Fibroblast of skin of right biceps (primary cell): ENCODE measurements at places on chromosomes 3 and 15.

DNA sequence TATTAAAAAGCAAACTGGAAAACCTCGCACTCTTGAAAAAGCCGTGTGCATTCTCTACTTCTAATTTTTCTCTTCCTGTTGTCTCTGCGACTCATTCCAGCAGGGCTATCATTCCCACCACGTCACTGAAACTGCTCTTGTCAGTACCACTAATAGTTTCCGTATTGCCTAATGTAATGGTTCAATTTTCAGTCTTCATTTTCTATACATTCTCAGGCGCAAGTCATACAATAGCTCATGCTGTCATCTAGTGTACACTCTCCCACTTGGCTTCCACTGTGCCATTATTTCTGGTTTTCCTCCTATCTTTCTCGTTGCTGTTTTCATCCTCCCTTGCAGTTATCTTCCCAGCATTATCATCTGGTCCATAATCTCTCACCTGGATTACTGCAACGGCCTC is 160.2 kb downstream of the SPATA16 start:
- DNase-seq = peak; percentile 41

DNA sequence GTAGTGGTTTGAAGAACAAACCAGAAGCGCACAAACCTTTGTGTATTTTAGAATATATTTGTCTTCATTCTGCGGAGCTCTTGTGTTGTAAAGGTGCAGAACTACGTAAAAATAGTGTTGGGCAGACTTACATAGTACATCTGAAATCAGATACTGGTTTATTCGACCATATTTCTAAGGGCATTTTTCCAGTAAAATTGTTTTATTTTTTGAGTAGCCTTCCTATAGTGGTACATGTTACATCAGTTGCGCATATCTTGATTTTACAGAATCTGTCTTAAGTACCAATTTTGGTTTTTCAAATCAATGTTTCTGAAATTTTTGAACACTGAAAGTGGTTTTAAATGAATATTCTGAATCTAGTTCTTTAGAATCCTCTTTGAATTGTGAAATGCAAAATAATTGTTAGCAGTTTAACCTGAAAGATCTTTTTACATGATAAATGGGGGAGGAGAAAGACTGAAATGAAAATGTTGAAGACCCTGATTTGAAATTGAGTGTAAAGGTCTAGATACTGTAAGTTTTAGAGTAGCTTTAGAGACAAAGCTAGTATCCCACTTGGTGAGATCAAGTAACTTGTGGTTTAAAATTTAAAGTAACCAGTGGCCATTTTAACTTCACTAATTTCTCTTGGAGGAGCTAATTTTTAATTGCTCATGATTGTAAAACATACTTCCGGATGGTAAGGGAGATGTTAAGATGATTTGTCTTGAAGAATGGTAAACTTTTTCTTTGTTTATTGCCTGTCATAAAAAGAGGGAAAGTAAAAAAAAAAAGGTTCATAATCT is 15.5 kb upstream of the CHD2 start:
- peak; percentile 33 for DNase-seq

DNA sequence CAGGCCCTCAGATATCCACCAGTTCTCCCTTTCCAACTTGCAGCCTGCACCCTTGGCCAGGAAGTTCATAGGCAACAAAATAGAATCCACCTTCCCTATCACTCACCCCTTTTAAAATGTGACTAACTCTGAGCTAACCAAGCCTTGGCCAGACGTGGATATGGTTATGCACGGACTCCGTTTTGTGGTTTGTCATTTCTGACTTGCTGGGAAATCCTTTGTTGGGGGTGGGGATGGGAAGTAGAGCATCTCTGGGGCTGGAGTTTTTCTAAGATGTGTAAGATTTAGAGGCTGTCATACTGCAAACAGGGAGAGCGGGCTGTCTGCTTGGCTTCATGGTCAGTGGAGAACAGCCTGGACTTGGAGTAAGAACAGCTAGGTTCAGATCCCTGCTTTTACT is 62.6 kb downstream of the SMAD3 start:
- DNase-seq = peak; percentile 99

DNA sequence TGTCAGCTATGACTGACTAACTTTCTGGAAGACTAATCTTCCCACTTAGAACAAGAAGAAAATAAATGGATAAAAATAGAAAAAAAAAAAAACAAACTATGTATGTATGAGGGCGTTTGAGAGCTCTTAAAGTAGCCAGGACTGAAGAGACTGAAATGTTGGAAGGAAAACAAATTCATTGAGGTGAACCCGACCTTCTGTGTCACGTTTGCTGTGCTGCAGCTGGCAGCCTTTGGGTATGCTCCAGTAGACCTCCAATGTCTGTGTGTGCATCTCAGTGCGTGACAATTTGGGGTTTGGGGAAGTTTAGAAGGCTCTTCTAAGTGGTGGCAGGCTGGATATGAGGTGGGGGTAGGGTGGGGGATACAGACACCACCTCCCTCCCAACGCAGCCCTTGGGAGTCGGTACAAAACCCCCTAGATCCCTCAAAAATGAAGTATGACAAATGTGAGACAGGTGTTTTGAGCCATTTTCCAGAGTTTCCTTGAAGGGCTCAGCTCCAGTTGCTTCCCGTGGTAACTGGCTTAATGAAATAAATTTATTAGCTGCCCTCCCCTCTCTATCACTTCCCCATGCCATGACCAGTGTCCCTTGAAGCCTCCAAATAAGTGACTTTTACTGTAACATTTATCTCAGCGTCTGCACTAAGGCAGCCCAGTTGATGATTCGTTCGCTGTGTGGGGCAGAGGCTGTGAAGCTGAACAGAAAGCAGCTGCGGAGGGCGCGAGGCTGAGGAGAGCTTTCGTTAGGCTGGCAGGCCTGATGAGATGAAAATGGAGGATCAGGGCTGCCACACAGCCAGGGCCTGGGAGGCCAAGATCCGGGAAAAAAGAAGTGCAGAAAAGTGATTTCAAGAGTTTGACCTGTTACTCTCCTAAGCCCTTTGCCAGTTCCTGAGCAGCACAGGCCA is 34.9 kb upstream of the GABRB3 start:
- no peak for DNase-seq
